ENCODE measurements at places on chromosomes 1 and 21.

GRCh38 chr1:25695090-25695770 lies 78.6 kb downstream of the MAN1C1 start:
- peak; percentile 34 for DNase-seq

GRCh38 chr1:64838486-64838885 lies 93.6 kb downstream of the RAVER2 start:
- no peak for DNase-seq

- DNase-seq, result no peak
Measured at GRCh38 chr1:3678361-3679097, 26.2 kb downstream of the TP73 start.

DNA sequence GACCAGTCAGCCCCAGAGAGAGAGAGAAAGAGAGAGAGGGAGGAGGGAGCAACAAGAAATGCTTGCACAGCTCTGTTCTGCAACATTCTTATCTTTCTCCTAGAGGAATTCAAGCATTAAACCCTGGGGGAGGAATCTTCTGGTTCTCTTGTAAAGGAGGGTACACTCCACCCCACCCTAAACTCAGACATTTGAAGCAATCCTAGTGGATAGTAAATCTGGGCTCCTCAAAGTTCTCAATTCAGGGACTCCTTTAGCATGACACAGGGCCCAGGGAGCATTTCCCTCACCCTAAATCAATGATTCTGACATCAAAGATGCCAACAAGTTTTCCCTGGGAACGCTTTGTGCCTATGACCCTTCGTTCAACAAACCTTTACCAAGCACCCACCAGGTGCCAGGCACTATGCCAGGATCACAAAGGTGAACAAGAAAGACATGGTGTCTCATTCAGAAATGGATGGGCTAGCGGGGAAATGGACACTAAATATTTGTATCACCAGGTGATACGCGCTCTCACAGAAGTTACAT lies 11.9 kb upstream of the CAPN2 start:
- peak; percentile 59 for DNase-seq

GRCh38 chr1:171640225-171640624 lies 12.3 kb downstream of the MYOC start:
- no peak for DNase-seq

DNA sequence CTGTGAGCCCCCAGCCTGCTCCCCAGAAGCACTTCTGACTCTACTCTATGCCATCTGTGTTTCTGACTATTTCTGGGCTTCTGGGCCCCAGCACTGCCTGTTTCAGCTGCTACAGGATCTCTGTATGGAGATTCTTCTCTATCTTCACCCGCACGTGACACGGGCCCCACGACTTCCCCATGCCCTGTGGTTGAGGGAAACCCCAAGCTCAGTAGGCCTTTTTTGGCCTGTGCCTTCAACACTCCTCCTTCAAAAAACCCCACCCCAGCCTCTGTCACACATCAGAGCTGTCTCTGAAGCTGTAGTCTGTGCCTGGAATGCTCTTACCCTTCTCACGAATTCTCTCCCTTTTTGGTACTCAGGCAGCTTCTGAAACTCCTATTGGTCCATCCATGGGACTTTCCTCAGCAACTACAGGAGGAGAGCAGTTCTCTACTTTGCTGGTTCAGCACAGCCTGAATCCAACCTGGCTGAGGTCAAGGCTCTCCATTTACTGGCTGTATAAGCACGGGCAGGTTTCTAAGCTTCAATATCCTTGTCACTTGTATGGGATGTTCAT lies 2.0 kb upstream of the NID1 start:
- DNase-seq, result no peak

DNA sequence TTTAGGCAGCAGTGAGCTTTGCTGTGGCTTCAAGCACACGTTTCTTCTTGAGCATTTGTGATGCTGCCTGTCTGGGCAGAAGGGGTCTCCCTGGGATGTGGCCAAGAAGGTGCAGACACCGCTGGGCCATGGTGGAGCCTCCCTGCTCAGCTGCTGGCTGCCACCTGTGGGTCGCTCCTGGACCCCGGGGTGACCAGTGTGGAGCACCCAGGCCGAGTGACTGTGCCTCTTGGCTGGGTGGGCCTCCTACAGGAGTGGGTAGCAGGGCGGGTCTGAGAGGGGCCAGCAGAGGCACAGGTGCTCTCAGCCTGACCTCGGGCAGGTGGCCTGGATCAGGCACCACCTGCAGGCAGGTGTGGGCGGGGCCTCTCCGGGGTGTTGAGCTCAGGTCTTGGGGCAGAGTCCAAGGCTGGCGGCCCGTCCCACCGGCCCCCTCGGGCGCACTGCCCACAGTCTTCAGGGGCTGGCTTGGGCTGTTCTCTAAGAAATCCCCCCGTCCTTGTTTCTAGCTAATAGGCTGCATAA lies 42.0 kb upstream of the COL6A1 start:
- no peak for DNase-seq

DNA sequence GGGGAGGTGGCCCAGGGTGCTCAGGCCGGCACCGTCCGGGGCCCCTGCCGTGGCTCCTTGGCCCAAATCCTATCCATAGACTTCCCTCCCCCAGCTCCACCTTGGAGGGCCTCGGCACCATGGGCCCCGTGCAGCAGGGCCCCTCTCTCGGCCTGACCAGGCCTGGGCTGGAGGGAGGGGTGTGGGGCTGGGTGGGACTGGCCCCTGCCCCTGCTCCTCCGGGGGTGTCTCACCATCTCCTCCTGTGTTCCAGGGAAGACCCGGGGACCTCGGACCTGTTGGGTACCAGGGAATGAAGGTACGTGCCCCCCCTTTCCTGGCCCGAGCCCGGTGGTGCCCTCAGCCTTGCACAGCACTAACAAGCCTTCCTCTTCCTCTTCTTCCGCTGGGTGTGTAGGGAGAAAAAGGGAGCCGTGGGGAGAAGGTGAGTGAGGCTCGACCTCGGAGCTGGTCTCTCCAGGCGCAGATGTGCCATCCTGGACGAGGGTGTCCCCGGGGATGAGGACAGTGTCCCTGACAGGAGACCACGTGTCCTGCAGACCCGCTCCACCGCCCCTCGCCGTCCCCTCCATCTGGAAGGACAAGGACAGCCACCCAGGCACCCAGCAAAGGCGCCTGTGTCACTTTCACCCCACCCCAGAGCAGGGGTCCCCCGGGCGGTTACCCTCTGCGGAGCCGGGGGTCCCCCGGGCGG lies 7.9 kb downstream of the COL6A1 start:
- DNase-seq, result no peak

- DNase-seq, result no peak
Measured at GRCh38 chr1:210223226-210223904, 9.2 kb upstream of the SERTAD4 start.

DNA sequence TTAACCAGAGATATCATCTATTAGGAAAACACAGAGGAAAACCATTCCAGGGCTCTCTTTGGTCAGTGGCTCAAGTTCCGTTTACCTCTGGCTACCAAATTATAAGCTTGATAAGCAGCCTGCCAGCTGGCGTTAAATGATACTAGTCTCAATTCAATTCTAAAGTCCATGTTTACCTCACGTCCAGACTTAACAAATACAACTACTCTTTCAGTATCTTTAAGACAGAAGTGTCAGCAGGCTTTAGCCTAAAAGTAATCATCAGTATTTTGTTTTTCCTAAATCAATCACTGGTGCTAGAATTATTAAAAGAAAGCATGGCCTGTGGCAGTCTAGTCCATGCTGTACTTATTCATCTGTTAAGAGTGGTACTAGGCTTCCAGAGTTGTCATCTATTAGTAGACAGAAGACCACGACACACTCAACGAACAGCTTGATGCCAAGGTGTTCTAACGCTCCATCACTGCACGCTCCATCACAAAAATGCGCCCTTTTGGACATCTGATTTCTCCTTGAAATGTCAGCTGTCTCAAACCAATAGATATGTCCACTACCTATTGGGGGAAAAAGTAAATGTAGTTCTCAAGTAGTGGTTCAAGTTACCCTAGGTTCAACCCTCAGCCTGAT lies 1.5 kb downstream of the IVNS1ABP start:
- DNase-seq, result no peak

DNA sequence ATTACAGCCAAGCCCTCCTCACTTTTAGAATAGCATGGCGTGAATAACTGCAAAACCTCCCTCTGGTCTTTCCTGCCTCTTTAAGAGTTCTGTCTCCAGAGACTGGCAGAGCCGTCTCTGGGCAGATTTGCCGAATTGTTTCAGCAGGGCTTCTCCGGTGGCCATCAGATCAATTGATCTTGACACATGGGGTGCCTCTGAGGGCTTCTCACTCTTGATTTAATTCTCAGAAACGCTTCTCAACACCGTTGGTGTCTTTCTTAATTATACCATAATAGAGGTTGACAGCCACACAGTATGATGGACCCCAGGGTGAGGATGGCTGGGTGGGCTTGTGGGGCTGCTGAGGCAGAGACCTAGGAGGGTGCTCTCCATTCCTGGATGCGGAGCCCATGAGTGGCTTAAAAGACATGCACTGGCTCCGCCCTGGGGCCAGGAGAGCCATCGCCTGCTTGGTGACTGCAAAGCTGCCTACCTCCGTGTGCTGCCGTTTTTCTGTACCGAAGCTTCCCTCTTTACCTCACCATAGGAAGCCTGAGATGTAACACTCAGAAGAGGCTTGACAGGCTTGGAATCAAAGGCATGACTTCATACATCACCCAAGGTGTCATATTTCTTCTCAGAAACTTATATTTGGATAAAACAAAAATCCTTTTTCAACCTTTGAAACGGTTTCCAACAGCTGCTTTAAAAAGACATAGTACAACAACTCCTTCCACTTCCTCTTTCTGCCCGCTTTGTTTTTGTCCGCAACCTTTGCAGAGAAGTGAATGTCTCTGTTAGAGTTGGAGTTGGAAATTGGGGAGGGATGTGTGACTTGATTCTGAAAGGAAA lies 82.9 kb downstream of the GALNT2 start:
- no peak for DNase-seq

GRCh38 chr1:164834641-164835040 lies 275.7 kb downstream of the PBX1 start:
- DNase-seq, result no peak

GRCh38 chr1:152457561-152457960 lies 43.5 kb upstream of the CRNN start:
- no peak for DNase-seq

GRCh38 chr1:183996396-183996795 lies 41.1 kb downstream of the COLGALT2 start:
- no peak for DNase-seq

- DNase-seq, result no peak
Measured at GRCh38 chr1:20174937-20175666, 10.8 kb upstream of the UBXN10 start.

DNA sequence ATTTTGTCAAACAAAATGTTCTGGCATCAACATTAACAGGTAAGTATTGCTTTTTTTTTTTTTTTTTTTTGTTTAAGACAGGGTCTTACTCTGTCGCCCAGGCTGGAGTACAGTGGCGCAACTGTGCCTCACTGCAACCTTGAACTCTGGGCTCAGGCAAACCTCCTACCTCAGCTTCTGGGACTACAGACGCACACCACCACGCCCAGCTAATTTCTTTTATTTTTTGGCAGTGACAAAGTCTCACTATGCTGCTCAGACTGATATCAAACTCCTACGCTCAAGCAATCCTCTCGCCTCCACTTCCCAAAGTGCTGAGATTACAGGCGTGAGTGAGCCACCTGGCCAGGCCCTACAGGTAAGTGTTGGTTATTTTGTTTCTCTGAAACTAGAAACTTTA lies 2.4 kb downstream of the TUT4 start:
- DNase-seq, result no peak

DNA sequence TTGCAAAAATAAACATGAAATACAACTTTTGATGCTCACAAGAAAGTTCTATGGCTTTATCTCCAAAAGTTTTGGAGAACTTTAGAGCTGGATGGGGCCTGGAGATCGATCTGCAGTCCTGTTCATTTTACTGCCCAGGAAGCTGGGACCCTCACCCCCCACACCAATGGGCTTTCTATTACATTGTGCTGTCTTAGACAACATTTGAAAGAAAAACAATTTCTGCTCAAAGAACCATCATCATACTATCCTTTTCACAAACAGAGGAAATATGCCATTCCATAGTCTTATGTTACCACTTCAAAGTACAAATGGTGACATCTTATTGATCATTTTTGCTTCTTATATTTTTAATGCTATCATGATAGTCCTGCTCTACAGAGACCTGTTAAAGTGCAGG lies 2.0 kb upstream of the HNRNPU start:
- DNase-seq, result no peak

DNA sequence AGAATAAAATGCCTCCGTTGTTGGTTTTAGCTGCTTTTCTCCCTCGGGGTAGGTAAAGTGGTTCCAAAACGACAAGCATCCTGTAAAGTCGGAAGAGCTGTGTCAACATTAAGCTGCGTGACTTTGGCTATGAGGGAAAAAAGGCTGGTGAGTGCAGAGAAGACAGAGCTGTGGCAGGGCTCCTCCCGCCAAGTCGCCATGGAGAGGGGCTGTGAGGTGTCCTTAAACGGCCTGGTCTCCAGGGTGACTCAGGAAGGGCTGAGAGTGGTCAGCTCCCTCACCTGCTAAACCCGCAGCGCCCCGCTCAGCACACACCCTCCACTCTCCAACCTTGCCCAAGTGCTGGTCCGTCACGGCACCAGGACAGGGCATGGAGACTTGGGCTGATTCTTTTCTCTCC lies 91.6 kb upstream of the SAMD11 start:
- no peak for DNase-seq

- no peak for DNase-seq
Measured at GRCh38 chr1:204110894-204111633, 38.1 kb downstream of the SOX13 start.

GRCh38 chr1:155327981-155328380 lies 7.3 kb downstream of the RUSC1 start:
- DNase-seq, result no peak

DNA sequence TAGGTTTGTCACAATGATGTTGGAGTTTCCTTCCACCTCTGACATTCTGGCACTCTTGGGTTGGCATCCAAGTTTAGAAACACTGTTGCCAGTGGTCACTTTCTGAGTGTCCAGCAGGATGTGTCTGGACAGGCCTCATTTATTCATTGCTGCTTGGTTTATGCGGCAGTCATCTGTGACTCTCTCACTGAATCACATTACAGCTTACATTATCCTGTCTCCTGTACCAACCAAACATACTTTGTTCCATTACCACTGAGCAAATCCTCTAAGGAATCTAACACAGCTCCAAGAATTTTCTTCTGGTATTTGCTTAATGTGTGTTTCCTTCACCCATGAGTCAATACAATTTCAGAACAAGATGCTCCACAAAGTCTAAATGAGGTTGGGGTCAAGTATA lies 19.9 kb downstream of the SGIP1 start:
- DNase-seq, result no peak

DNA sequence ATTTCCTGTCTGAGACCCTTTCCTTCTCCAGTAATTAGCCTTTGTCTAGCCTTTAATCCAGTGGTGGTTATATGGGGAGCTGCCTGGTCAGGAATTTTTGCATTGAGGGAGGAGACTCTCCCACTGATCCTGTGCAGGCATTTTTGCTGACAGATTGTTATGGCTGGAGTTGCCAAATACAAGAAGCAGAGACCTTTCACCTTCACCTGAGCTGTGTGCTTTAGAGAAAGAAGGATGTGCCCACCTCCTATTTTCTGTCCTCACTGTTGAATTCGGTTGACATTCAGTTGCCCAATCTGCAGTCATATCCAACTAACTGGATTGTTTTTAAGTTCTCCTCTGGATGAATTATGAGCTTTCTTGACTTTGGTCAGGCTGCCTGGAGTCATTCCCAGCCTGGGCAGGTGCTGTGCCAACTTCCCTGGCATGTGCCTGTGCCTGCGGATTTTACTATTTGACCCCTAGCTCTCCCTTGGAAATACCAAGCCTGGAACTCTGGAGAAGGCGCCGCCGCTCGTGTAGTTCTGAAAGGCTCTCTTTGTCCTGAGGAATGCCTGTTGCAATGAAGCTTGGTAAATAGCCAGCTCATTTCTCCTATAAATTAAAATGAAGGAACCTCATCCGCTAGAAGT lies 143.9 kb downstream of the NOS1AP start:
- no peak for DNase-seq

- DNase-seq, result no peak
Measured at GRCh38 chr1:86887479-86888162, 26.3 kb downstream of the SELENOF start.

- no peak for DNase-seq
Measured at GRCh38 chr21:36183144-36183795, 26.6 kb downstream of the DOP1B start.

Measured in SJSA1 (cell line).